Activated CD8-positive, alpha-beta memory T cell treated with anti-CD3 and anti-CD28 coated beads for 24 hours (primary cell): ENCODE measurements at places on chromosomes 1 and 21.

DNA sequence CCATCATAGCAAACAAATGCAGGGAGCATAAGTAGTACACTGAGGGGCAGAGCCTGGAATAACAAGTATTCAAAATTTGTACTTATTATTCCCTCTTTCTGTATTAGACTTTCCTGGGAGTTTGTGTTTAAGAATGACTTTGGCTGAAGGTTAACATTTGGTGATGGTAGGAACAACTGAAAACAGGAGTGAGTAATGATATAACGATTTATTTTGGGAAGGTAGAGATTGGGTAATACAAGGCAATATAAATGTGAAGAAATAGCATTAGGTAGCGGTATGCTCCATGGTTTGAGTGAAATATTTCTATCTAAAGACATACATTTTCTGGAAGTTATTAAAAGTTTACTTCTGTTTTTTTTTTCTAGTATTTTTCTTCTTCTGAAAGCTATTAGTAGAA is 18.5 kb upstream of the C1orf21 start:
- DNase-seq: no peak

GRCh38 chr1:199875856-199876255 is 151.7 kb upstream of the NR5A2 start:
- DNase-seq: no peak

- no peak for DNase-seq
Measured at GRCh38 chr1:212106286-212106792, 70.8 kb downstream of the DTL start.

DNA sequence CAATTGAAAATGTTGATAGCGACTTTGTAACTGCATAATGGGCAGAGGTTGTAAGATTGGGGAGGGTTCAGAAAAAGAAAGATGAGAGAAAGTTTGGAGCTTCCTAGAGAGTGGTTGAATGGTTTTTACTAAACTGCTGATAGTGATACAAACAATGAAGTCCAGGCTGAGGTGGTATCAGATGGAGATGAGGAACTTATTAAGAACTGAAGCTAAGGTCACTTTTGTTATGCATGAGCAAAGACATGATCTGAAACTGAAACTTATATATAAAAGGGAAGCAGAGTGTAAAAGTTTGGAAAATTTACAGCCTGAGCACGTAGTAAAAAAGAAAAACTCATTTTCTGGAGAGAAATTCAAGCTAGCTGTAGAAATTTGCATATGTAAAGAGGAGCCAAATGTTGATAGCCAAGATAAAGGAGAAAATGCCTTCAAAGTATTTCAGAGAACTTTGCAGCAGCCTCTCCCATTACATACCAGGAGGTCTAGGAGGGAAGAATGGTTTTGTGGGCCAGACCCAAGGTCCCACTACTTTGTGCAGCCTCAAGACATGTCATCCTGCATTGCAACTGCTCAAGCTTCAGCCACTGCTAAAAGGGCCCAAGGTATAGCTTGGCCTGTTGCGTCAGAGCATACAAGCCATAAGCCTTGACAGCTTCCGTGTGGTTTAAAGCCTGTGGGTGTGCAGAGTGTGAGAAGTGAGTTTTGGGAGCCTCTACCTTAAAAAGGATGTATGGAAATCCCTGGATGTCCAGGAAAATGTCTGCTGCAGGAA is 843.9 kb downstream of the AMY1C start:
- DNase-seq: no peak

GRCh38 chr1:166029196-166029945 is 137.4 kb downstream of the FAM78B start:
- DNase-seq: no peak

DNA sequence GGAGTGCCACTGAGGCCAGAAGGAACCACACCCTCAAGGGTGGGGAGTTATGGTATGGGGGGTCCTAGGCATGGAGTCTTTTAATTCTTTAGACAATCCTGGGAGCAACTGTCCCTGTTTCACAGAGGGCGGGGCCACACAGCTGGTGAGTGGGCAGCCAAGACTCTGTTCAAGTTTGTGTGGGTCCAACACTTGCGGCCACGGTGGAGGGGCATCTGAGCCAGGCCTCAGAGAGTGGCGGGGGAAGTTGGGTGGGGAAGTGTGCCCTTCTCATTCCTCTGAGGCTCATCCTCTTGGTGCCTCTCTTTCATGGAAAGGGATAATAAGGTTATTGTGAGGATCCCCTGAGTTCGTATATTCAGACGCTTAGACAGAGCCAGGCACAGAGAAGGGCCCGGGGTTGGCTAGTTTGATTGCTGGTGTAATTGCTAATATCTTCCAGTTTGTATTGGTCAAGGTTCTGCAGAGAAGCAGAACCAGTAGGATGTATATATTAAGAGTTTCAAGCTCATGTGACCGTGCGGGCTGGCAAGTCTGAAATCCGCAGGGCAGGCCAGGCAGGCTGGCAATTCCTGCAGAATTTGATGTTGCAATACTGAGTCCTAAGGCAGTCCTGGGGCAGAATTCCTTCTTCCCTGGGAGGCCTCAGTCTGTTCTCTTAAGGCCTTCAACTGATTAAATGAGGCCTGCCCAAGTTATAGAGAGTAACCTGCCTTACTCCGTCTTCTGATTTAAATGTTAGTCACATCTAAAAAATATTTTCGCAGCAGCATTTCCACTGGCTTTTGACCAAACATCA is 15.9 kb downstream of the PCSK9 start:
- DNase-seq: no peak

DNA sequence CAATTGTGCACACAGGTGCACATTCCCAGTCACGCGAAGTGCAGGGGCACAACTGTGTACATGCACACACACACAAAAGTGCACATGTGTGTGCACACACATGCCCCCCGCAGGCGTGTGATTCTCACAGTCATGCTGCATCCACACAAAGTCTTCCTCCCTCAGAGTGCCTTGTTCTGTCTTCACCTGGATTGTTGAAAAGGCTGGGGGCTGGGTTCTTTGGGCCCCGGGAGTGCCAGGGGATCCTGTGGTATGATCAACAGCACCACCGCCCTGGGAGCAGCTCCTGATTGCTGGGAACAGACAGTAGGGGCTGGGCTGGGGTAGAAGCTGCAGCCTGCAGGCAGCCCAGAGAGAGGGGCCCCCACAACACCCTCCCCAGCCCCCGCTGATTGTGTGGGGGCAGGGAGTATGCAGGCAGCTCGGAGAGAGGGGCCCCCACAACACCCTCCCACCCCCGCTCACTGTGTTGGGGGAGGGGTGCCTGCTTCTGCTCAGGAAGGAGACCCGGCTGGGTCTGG is 3.4 kb downstream of the COL18A1 start:
- DNase-seq: no peak

DNA sequence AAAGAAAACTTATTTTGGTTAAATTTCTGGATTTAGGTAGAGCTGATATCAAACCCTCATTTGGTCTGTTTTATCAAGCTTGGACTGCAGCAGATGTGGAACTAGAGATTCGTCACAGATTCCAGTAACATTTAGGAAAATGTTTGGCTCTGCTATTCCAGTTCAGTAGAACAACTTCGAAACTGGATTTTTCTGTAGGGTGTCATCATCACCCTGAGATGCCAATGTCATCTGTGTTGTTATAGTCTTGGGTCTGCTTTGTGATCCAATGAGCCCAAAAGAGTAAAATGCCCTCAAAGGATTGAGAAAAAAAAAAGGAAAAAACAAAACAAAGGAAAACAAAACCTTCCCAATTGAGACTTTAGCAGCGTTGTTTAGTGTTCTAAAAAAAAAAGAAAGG is 55.4 kb downstream of the LAMC2 start:
- DNase-seq: no peak

GRCh38 chr1:78601068-78601467 is 19.2 kb upstream of the IFI44L start:
- no peak for DNase-seq
